ENCODE measurements at places on chromosomes 5 and 9.

GRCh38 chr5:39201160-39201780 lies 18.1 kb downstream of the FYB1 start:
- no peaks in the 10 kb centered on the region for H3K4me1 ChIP-seq
- no peak for DNase-seq
- no peak overlapping the region for H3K4me3 ChIP-seq
- H3K36me3 ChIP-seq, result no peaks in the 10 kb centered on the region
- H3K27ac ChIP-seq, result no peak overlapping the region
- no peaks in the 10 kb centered on the region for H3K27me3 ChIP-seq

- peaks cover 16% of the 10 kb centered on the region for H3K4me1 ChIP-seq
- no peaks in the 10 kb centered on the region for H3K36me3 ChIP-seq
- peak overlapping the region; percentile 95 for H3K4me3 ChIP-seq
- DNase-seq, result peak; percentile 63
- H3K27me3 ChIP-seq, result peaks cover 19% of the 10 kb centered on the region
Observed at GRCh38 chr5:93577854-93578812, 2.9 kb downstream of the NR2F1-AS1 start.

GRCh38 chr5:31825518-31826068 lies 186.7 kb downstream of the PDZD2 start:
- DNase-seq, result peak; percentile 67
- H3K27ac ChIP-seq, result no peak overlapping the region
- no peak overlapping the region for H3K4me3 ChIP-seq
- no peaks in the 10 kb centered on the region for H3K36me3 ChIP-seq
- no peaks in the 10 kb centered on the region for H3K4me1 ChIP-seq

- H3K4me3 ChIP-seq, result no peak overlapping the region
- no peaks in the 10 kb centered on the region for H3K4me1 ChIP-seq
- no peak for DNase-seq
- no peaks in the 10 kb centered on the region for H3K36me3 ChIP-seq
- no peak overlapping the region for H3K27ac ChIP-seq
Observed at GRCh38 chr5:142920849-142921612, 150.9 kb downstream of the ARHGAP26 start.

GRCh38 chr5:99305045-99305580 lies 376.3 kb upstream of the CHD1 start:
- no peak overlapping the region for H3K4me3 ChIP-seq
- no peak overlapping the region for H3K27ac ChIP-seq
- no peaks in the 10 kb centered on the region for H3K27me3 ChIP-seq
- no peak for DNase-seq

GRCh38 chr5:148807851-148808250 lies 18.6 kb upstream of the ADRB2 start:
- peaks cover 11% of the 10 kb centered on the region for H3K4me1 ChIP-seq
- no peak overlapping the region for H3K27ac ChIP-seq
- no peaks in the 10 kb centered on the region for H3K36me3 ChIP-seq
- no peak overlapping the region for H3K4me3 ChIP-seq
- no peaks in the 10 kb centered on the region for H3K27me3 ChIP-seq

- no peak overlapping the region for H3K4me3 ChIP-seq
- DNase-seq, result no peak
- no peaks in the 10 kb centered on the region for H3K4me1 ChIP-seq
- H3K27me3 ChIP-seq, result peaks cover under 1% of the 10 kb centered on the region
Observed at GRCh38 chr5:160506006-160507004, 84.7 kb downstream of the PTTG1 start.

DNA sequence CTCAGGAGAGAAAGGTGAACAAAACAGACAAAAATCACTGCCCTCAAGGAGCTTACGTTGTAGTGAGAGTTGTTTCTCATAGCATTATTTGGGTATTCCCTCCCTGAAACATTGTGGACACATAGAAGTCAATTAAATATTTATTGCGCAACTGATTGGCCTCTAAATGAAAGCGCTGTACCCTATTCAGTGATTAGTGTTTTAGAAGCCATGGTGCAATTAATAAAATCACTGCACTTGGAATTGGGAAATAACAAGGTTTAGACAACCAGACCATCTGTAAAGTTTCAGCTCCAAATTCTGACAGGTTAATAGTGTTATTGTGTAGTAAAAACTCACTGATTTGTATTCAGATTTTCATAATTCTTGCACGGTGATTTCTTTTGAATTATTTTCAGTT lies 35.9 kb downstream of the TNPO1 start:
- peaks cover 9% of the 10 kb centered on the region for H3K36me3 ChIP-seq
- DNase-seq, result no peak
- no peaks in the 10 kb centered on the region for H3K27me3 ChIP-seq
- H3K4me3 ChIP-seq, result no peak overlapping the region
- peaks cover 5% of the 10 kb centered on the region for H3K4me1 ChIP-seq

DNA sequence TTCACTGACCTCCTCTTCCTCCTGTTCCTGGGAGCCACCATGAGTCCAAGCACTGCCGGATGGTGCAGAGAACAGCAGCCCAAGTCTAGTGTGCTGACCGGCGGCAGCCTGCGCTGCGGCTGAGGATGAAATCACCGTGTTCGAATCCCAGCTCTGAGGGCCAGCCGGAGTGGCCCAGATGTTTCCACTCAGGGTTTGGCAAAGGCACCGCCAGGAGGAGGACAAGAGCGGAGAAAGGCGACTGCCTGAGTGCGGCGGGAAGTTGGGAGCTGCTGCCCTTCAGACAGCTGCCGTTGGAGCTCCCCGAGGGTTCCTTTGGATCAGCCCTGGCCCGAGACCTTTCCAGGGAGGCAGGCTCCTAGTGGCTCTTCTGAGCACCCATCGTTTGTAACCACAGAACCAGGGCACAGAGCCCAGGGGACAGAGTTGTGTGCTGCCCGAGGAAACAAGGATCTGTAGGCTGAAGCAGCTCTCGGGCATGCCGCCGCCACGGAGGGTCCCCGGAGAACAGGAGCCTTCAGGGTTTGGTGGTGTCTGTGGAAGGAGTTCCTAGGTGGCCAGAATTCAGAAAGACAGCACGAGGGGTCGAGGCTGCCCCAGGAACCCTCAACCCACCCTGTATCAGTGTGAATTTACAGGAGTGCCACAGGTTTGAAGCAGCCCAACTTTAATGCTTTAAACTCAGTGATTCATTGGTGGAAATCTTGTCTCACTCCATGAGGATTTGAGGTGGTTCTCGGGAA lies 115.6 kb upstream of the COL5A1 start:
- no peaks in the 10 kb centered on the region for H3K27me3 ChIP-seq
- no peaks in the 10 kb centered on the region for H3K4me1 ChIP-seq
- no peak for DNase-seq

GRCh38 chr5:62256161-62257019 lies 49.6 kb upstream of the KIF2A start:
- no peaks in the 10 kb centered on the region for H3K4me1 ChIP-seq
- no peak overlapping the region for H3K4me3 ChIP-seq
- H3K27ac ChIP-seq, result no peak overlapping the region

GRCh38 chr5:168607946-168608345 lies 28.8 kb upstream of the PANK3 start:
- no peaks in the 10 kb centered on the region for H3K4me1 ChIP-seq
- no peak for DNase-seq
- H3K4me3 ChIP-seq, result no peak overlapping the region
- H3K36me3 ChIP-seq, result no peaks in the 10 kb centered on the region

Measured in mesenchymal stem cell (in vitro differentiated cells and primary cell).